ENCODE measurements at places on chromosomes 3 and 15.

DNA sequence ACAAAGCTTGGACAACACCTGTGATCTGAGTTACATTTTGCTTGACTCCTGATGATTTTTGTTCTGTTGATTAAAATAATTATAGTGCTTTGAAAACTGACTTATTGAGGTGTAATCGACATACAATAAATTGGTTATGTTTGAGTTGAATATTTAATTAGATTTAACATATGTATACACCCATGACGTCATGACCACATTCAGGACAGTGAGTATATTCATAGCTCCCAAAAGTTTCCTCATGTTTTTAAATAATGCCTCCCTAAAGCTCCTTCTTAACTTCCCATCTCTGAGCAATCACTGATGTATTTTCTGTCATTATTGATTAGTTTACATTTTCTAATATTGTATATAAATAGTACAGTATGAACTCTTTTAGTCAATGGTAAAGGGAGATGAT, 801.2 kb downstream of the PDCD6IP start:
- no peak for DNase-seq

GRCh38 chr3:67048067-67048714, 50.1 kb downstream of the KBTBD8 start:
- DNase-seq = no peak

DNA sequence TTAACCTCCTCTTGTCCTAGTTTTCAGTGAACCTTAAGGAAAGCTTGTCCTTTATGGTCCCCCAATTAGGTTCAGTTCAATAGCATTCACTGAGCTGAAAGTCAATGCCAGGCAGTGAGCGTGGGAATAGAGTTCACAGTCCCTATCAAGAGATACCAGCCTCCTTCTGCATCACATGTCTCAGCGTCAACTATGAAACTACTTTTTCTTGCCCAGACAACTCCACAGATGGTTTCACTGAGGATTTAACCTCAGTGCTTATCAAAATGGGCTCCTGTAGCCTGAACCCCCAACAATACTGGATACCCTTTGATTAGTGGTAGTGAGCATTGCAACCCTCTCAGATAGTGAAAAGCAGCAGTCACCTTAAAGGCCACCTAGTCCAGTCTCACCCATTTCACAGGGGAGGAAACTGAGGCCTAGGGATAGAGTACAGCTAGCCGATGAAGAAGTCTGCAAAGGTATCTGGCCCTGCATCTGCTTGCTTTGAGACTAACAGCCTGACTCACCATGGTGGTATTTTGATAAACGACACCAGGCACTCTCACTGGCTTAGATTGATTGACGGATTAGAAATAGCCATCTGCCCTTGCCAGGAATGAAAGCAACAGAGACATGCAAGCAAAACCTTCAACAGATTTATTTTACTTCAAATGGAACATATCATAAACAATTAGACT, 1.6 kb upstream of the UBA3 start:
- DNase-seq = no peak

GRCh38 chr3:60027335-60027734, 977.5 kb upstream of the CFAP20DC start:
- DNase-seq = no peak

- DNase-seq = no peak
Measured at GRCh38 chr15:88028024-88028423, 228.5 kb downstream of the NTRK3 start.

DNA sequence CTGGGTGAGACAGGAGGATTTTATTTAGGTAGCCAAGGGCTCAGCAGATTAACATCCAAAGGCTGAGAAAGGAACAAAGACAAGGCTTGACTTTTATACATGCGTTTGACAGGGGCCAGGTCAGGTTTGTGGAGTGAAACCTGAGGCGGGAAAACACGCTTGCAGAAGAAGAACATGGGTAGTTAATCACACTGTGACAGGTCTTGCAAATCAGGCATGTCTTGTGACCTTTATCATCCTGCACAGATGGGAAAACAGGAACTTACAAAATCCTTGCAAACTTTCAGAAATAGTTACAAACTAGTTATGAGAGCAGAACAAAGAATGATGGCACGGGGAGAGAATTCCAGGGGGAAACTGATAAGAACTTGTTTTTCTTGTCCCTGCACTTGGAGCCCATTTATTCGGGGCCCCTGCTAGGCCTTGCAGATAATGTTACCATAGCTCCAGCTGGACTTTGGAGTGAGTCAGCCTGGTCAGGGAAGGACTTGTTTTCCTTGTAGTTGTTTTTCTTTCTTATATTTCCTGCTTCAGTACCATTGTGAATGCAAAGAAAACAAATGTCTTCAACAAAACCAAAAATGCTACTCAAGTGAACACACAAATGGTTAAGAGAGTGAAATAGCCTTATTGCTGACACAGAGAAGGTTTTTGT, 965.9 kb upstream of the ROBO1 start:
- DNase-seq = no peak

GRCh38 chr3:129358772-129359371, 69.6 kb downstream of the EFCAB12 start:
- no peak for DNase-seq

- no peak for DNase-seq
Measured at GRCh38 chr3:62109534-62109933, 263.8 kb downstream of the FEZF2 start.

GRCh38 chr3:95134693-95135413, 1072.0 kb downstream of the NSUN3 start:
- DNase-seq = no peak

DNA sequence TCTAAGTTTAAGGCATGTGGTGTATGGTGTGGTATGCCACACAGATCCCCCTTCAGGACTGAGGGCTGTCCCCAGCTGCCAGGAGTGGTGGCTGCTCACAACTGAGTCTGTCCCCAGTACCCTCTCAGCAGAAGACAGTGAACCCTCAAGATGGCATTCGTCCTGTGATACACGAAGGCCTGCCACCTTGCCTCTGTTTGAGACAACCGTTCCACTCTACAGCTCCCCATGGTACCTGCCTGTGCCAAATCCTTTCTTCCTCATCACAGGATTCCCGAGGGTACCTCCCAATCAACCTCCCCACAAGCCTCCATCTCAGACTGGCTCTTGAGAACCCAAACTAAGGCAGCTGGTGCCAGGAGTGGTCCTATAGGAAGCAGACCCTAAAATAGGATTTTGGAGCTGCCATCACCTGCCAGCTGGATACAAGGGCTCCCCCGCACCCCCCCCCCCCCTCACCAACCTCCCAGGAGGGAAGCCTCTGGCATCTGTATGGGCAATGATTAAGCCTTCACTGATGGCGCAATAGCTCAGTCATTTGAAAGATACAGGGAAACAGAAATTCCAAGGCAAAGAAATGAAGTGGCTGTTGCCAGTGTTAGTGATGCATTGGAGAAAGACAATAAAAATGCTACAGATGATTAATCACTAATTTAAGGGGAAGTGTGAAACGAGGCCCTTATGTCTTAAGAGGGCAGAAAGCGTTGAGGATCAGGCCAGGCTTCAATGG, 230.0 kb upstream of the LYSMD4 start:
- DNase-seq = no peak

DNA sequence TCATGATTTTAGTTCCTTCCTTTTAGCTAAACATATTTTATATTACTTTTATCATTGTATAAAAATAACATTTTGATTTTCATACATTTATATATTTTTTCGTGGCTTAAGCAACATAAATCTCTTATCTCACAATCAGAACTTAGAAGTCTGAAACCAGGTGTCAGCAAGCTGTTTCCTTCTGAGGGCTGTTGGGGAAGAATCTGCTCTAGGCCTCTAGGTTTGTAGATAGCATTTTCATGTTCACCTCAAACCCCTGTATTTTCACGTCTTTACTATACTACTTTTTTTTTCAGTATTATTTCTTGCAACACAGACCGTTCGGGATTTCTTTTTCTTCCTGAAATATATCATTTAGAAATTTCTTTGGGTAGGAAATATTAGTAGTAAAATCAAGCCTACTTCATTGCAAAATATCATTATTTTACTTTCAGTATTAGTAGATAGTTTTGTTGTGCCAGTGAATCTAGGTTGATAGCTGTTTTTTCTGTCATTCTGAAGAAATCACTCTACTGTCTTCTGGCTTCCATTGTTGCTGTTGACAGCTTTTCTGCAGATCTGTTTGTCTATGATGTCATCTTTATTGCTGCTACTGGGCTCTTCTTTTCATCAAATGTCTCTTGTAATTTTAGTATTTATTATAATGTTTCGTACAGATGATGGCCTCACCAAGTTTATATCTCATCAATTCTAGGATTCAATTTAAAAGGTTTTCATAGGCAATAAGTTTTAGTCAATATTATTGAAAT, 756.3 kb downstream of the VGLL3 start:
- no peak for DNase-seq

GRCh38 chr3:125032100-125032643, 23.6 kb downstream of the HEG1 start:
- DNase-seq = no peak

DNA sequence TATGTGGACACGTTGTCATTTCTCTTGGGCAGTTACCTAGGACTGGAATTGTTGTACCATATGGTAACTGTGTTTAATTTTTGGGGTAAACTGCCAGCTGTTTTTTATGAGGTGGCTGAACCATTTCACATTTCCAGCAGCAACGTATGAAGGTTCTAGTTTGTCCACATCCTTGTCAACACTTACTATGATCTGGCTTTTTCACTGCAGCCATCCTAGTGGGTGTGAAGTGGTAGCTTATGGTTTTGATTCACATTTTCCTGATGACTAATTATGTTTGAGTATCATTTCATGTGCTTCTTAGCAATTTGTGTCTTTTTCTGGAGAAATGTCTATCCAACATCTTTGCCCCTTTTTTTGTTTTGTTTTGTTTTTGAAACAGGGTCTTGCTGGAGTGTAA, 96.2 kb downstream of the VGLL4 start:
- DNase-seq = no peak

GRCh38 chr3:106673926-106674569, 703.2 kb upstream of the CCDC54 start:
- no peak for DNase-seq

- no peak for DNase-seq
Measured at GRCh38 chr3:150733936-150734794, 28.8 kb downstream of the SIAH2 start.

DNA sequence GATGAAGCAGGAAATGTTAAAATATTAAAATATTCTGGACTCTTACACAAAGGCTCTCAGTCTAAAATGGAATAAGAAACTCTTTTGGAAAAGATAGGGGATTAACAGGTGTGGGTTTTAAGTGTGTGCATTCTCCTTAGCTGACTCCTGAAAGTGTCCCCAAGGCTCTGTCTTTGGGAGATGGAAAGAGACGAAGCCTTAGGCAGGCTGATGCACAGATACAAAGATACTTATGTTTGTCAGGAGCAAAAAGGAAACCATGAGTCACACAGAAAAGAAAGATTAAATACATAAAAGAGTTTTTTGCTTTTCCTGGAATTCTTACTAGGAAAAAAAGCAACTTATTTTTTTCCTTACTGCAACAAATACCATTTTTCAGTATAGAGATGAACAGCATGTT, 23.8 kb upstream of the ABI3BP start:
- no peak for DNase-seq
